ENCODE measurements at places on chromosomes 3 and 15.

DNA sequence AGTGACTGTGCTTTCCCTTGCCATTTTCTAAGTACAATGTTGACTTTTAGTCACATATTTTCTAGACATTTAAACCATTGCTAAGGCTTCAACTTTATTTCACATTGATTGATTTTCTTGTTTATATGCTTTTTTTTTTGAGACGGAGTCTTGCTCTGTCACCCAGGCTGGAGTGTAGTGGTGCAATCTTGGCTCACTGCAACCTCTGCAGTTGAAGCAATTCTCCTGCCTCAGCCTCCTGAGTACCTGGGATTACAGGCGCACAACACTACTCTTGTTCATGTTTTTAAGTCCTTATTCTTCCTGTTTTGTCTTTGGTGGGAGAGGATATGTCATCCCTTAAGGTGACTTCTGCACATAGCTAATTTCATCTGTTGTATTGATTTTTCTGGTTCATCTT, 74.9 kb upstream of the LRRFIP2 start:
- no peak for DNase-seq

DNA sequence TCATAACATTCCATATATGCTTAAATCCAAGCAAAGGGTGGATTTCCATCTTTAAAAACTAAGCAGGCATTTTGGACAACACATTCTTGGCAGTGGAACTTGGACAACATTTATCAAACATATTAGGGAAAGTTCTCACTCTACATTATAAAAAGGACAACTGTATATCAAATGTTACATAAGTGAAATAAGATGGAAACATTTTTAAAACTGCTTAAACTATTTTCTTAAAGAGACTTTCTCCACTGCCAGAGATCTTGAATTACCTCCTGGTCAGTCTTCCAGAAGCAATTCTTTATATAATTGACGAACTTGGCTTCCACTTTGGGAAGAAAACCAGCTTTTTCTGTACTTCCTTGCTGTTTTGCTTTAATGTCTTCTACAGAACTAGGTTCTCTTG, 109.3 kb downstream of the NEO1 start:
- DNase-seq = no peak

DNA sequence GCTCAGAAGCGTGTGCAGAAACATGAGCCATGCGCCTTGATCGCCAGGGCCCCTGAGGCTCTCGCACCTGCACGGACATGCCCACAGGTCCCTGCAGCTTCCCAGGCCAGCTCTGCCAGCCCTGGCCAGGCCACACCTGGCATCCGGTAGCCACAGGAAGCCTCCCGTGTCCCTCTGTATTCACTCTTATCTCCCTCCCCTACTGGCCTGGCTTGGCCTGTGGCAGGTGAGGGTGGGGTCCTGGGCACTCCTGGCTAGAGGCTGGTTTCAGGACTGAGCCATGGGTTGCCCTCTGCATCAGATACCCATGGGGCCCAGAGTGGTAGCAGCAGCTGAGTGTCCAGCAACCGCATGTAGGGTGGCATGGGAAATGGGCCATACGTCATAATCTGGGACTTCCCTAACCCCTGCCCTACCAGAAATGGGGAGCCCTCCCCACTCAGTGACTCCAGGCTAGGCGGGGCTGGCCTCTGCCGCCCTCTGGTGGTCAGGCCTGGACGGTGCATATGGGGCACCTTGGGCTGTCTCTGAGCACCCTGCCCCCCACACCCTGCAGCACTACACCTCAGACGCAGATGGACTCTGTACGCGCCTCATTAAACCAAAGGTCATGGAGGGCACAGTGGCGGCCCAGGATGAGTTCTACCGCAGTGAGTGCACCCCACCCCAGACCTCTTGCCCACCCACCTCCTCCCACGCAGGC, 12.6 kb upstream of the LMAN1L start:
- no peak for DNase-seq

DNA sequence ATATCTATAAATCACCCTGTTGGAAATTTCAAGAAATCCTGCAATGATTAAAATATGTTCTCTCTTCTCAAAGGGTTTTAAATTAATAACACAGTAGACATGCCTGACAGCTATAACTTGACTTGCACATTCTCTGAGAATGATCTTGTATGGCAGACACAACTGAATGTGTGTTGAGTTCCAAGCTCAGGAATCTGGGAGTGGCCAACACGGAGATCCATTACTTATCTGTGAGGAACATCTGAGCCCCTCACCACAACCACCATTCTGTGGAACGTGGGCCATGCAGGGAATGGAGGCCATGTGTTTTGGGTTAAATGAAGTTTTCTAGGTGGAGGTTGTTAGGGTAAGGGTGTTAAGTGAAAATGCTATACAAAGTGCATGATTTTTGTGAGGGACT, 105.3 kb upstream of the CHMP2B start:
- no peak for DNase-seq

DNA sequence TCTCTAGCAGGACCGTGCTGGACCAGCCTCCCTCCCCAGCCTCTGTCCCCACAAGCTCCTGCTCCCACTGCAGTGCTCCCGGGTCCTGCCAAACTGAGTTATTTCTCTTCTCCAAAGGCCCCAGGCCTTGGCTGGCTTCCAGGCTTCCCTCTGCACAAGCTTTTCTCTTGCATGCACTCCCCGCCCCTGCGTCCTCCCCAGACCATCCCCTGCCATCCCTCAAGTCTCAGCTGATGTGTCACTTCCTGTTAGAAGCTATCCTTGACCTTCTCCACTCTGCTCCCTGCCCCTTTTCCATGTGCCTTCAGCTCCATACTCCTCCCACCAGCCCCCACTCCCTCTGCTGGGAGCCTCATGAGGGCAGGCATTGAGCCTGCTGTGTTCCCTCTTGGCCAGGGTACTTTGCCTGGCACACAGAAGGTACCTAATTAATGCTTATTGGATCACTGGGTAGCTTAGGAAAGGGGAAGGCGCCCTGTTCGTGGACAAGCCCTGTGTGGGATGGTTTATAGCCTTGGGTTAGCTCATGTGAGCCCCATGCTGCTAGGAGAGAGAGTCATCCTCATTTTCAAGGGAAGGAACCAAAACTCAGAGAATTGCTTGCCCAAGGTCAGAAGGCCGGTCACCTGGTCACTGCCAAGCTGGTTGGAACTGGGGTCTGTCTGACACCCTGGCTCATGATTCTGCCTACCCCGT, 56.4 kb downstream of the FEM1B start:
- no peak for DNase-seq

DNA sequence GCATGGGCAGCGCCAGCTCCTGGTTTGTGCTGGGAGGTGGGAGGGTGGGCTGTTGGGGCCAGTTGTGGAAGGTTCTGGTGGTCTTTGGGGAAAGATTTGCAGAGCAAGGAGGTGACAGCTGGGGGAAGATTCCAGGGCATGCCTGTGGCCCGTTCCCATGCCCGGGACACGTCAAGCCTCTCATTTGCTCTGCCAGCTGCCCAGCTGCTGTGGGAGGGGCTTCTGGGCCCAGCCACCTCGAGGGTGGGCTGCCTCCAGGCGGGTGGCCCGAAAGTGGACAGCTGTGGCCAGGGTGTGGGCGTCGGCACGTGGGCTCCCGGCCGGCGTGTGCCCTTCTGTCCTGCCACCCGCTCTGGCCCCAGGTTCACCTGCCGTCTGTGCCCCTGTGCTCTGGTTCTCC, 17.2 kb downstream of the PLXNA1 start:
- no peak for DNase-seq

DNA sequence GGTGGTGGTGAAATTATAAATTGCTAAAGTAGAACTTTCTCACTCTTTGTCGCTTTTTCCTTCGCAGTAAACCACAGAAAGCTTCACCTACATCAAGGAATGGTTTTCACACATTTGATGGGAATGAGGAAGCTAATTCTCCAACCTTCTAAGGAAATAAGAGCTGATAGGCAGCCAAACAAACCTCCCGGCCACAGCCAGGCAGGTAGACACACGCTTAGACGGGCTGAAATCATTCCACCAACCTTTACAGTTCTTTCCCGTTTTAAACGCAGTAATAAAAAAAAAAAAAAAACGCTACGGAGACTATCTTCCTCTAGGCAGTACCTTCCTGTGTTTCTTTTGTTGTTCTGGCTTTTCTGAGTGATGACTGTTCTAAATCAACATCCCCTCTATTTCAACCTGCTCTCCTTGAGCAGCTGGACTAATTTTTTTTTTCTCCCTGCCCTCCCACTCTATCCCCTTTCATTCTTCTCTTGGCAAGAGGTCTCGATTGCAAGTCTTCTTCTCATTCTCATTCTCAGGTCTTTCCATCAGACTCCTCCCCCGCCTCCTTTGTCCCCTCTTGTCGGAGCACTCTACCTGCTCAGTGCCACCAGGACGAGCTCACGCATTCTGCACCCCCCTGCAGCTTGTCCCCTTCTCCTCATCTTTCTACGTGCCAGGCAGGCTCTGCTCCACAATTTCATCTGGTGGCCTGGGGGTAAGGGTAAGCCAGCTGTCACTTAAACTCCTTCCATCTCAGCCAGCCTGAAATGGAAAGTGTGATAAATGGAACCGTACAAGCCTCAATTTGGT, 391.1 kb upstream of the MDFIC2 start:
- DNase-seq = no peak

GRCh38 chr15:68818066-68818768, 2.5 kb downstream of the ANP32A start:
- DNase-seq = no peak

GRCh38 chr15:65990298-65990981, 121.1 kb downstream of the RAB11A start:
- no peak for DNase-seq

- DNase-seq = no peak
Observed at GRCh38 chr3:60594025-60594424, 657.2 kb downstream of the FHIT start.

All from NCI-H2081 treated with DMSO at 0.1 percent for 48 hours (cell line).